Body of pancreas (tissue), 4 donors: ENCODE measurements at places on chromosomes 3 and 15.

GRCh38 chr15:41914411-41914810 is 20.6 kb upstream of the SPTBN5 start:
- DNase-seq, result no peak

DNA sequence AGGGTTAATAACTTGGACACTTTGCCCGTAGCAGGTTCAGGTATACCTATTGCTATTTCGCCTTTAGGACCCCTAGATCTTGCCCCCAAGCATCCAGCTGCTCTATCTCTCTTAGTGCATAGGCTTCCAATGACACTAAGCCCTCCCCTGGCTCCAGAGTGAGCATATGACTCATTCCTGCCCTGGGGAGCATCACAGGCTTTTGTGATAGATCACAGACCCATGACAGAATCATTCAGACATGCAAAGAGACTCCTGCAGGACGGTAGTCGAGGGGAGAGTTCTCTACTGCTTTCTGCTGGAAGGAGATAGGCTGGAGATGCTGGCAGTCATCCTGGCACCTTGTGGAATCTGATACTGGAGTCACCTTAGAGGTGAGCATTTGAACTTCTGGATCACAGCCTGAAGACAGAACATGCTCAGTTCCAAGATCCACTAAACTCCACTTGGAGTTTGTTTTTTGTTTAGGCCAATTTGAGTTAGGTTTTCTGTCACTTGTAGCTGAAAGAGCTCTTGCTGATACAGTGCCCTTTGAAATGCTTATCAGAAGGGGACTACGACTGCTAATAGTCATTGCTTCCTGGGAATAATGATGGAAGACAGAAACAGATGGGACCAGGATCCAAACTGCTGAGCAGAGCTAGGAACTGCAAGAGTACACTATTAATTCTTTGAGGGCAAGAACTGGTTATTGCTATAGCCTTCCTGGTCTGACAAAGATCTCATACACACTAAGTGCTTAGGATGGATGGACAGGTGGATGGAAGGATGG is 11.0 kb downstream of the LYSMD2 start:
- peak; percentile 30 for DNase-seq

GRCh38 chr15:84982301-84982920 is 755 bp downstream of the PDE8A start:
- DNase-seq, result peak; percentile 46

DNA sequence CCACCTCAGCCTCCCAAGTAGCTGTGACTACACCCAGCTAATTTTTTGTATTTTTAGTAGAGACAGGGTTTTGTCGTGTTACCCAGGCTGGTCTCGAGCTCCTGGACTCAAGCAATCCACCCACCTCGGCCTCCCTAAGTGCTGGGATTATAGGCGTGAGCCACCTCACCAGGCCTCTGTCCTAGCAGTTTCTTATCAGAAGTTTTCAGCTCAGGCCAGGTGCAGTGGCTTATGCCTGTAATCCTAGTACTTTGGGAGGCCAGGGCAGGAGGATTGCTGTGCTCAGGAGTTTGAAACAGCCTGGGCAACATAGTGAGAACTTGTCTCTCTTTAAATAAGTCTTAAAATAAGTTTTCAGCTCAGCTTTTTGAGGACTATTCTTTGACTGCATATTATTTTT is 48.4 kb downstream of the SGO1 start:
- DNase-seq, result no peak

DNA sequence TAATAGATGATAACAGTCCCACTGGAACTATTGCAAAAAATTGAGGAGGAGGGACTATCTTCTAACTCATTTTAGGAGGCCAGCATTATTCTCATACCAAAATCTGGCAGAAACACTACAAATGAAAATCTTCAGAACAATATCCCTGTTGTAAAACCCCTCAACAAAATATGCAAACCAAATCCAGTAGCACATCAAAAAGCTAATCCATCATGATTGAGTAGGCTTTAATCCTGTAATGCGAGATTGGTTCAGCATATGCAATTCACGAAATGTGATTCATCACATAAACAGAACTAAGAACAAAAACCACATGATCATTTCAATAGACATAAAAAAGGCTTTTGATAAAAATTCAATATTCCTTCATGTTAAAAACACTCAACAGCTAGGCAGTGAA is 23.9 kb upstream of the PLSCR2 start:
- no peak for DNase-seq

DNA sequence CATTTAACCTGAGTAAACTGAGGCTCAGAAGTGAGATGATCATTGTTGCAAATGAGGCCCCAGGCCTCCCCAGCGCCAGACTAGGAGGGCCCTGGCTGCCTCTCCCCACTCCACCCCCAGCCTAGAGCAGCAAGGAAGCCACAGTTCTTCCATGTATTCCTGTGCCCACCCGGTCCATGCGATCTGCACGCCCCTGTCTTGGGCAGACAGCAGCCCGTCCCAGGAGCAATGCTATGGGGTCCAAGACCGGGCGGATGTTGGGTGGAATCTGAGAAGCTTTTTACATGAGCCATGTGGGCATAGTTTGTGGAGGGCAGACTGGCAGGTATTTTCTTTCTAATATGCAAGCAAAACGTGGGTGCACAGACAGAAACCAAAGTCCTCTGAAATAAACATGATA is 15.1 kb downstream of the SH2D7 start:
- DNase-seq, result no peak

GRCh38 chr3:55283441-55283925 is 203.6 kb downstream of the WNT5A start:
- no peak for DNase-seq

- no peak for DNase-seq
Observed at GRCh38 chr15:65405791-65406423, 16.8 kb downstream of the IGDCC4 start.

- DNase-seq, result no peak
Observed at GRCh38 chr3:30696403-30696819, 90.0 kb downstream of the TGFBR2 start.

DNA sequence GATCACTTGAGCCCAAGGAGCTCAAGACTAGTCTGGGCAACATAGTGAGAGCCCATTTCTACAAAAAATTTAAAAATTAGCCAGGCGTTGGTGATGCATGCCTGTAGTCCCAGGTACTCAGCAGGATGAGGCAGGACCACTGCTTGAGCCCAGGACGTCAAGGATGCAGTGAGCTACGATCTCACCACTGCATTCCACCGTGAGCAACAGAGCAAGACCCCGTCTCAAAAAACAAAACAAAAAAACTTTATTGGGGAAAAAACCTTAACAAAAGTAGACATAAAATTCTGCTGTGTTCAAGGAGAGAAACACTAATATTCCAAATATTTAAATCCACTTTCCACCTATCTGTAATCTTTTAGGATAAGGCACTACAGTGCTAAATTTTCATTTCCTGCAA is 20.8 kb downstream of the SETD2 start:
- DNase-seq, result no peak

DNA sequence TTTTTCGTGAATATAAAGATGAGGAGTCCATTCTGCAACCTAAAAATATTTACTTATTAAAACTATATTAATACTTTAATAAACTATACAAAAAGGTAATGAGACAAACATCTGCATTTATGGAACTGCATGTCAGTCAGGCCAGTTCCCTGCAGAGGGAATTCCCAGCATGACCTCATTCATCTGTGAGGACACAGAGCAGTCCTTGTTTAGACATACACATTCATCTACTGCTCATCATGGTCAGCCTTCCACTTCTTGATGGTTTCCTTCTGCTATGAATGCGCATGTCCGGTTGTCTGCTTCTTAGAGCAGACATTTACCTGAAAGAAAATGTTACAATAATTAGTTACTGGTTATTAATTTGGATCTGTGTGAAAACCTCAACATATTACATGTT is 3.3 kb upstream of the ACTR8 start:
- DNase-seq, result no peak
